ENCODE measurements at places on chromosomes 11 and 22.

GRCh38 chr11:119352857-119353260 is 6.4 kb upstream of the MFRP start:
- DNase-seq: no peak

- DNase-seq: no peak
Measured at GRCh38 chr11:27757953-27758352, 57.7 kb upstream of the BDNF start.

GRCh38 chr11:79076526-79077115 is 364.2 kb downstream of the TENM4 start:
- DNase-seq: no peak

- DNase-seq: no peak
Measured at GRCh38 chr11:85266646-85267045, 360.5 kb downstream of the DLG2 start.

DNA sequence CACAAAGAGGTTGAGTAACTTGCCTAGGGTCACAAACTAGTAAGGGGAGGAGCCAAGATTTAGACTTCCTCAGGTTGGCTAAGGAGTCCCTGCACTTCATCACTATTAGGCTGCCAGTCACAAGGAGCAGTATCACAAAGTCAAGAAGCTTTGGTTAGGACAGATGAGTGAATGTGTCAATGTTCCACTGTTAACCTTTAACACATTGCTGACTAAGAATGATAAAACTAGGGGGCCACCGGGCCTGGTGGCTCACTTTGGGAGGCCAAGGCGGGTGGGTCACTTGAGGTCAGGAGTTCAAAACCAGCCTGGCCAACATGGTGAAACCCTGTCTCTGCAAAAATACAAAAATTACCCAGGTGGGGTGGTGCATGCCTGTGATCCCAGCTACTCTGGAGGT is 32.0 kb downstream of the TMEM123 start:
- no peak for DNase-seq

DNA sequence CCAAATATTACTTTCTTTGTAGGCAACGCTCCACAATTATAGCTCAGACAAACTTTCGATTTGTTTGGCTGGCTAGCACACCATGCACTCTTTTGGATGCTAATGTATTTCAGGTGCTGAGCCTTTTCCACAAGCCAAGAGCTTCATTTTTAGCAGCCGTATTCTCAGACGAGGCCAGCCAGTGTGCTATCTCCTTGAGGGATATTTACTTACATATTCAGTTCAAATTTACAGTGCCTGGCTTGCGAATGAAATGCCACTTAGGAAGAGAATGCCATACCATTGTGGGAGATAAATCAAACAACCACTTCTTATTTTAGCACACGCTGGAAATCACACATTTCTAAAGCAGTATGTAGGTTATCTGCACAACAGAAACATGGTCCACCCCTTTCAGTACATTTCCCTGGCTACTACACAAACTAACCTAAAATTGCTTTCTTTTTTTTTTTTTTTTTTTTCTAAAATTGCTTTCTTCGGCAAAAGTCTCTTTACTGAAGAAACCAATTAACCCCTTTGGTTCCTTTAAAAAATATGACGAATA is 236.9 kb downstream of the CADM1 start:
- DNase-seq: no peak

DNA sequence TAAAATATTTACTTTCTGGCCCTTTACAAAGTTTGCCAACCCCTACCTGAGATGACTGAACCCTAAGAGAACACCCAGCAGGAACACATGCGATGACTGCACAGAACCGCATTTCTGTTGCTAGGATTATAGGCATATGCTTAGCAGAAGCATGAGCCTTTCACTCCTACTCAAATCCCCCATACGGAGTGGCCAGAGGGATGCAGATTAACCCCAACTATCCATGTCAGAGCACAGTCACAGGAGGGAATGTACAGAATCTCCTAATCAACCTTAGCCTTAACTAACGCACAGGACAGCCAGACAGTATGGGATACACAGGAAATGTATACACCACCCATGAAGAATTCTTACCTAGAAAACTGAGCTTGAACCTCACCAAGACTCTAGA is 6.2 kb downstream of the HPS4 start:
- DNase-seq: no peak

DNA sequence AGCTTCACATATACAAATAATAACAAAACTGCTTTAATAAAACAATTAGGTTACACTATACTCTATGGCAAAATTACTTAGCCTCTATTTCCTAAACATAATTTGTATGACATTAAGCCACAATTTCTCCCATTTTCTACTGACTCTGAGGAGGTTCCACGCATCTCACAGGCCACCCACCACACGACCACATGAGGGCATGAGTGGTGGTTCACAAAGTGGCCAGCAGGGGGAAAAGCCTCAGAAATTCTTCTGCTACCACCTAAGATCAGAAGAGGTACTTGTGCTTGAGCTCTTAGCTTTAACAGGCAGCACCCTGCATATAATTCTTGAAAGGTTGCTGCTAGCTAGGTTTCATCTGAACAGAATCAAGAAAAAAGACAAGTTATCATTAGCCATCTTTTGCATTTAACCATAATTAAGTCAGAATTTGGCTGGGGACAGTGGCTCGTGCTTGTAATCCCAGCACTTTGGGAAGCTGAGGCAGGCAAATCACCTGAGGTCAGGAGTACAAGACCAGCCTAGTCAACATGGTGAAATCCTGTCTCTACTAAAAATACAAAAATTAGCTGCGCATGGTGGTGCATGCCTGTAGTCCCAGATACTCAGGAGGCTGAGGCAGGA is 7.7 kb downstream of the LPXN start:
- peak; percentile 51 for DNase-seq

GRCh38 chr11:118691926-118692830 is 12.7 kb upstream of the TREH start:
- peak; percentile 45 for DNase-seq

- DNase-seq: no peak
Measured at GRCh38 chr11:60942219-60942618, 9.8 kb downstream of the SLC15A3 start.

DNA sequence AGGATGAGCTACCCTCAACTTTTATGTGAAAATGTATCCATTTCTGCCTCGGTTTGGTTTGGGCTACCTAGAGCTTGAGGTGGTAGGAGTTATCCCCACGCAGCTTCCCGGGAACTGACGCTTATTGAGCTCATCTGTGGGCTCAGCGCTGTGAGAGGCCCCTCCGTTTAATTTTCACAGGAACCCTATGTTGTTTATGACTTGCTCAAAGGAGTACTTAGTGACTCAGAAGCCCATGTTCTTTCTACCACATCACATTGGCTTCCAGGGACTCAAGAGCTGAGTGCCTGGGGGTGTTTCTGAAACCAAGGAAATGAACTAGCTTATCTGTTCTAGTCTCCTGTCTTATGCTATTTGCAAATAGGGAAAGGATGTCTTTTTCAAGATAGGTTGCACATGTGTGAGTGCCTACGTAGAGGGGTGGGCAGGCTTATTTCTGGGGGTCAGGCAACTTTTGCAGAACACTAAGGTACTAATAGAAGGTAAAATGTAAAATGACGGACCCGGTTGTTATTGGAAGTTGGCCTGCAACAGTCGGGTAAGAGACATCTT is 40.5 kb downstream of the MICAL2 start:
- DNase-seq: no peak

- DNase-seq: no peak
Measured at GRCh38 chr11:133984828-133985227, 28.1 kb upstream of the IGSF9B start.

DNA sequence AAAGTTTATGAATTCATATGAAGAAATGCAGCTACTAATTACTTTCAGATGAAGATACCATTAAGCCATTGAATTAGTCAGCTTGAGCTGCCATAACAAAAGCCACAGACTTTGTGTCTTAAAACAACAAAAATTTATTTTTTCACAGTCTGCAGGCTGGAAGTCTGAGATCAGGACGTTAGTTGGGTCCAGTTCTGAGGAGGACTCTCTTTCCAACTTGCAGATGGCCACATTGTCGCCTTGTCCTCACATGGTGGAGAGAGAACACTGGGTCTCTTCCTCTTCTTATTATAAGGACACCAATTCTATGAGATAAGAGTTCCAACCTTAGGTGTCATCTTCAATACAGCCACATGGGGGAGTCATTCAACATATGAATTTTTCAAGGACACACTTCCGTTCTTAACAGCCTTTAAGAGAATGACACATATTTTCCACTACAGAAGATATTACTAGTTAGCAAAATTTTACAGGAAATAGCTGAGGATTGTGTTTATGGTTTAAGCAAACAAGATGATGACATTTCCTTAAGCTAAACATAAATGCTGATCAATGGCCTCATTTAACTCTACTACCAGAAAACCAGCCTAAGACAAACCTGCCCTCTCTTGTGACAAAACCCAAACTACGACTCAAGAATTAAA is 56.0 kb downstream of the DCUN1D5 start:
- DNase-seq: no peak

DNA sequence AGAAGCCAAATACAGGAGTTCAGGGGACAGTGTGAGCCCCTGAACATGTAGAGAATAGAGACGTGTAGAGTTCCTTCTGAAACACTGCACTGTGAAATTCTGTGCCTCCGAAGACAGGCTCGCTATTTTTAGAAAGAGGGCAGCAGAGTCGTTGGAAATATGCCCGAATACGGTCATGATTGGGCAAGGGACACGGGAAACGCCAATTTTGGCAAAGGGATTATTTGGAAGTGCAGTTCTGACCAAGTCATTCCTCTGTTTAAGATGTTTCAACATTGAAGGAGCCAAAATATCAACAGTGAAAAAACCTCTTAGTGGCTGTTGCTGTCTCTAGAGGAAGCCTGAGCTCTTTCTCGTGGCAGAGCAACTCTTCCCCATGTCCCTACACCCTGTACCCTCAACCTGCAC is 9.5 kb upstream of the CBX6 start:
- DNase-seq: no peak

GRCh38 chr22:19986410-19987341 is 29.9 kb downstream of the ARVCF start:
- DNase-seq: peak; percentile 49

DNA sequence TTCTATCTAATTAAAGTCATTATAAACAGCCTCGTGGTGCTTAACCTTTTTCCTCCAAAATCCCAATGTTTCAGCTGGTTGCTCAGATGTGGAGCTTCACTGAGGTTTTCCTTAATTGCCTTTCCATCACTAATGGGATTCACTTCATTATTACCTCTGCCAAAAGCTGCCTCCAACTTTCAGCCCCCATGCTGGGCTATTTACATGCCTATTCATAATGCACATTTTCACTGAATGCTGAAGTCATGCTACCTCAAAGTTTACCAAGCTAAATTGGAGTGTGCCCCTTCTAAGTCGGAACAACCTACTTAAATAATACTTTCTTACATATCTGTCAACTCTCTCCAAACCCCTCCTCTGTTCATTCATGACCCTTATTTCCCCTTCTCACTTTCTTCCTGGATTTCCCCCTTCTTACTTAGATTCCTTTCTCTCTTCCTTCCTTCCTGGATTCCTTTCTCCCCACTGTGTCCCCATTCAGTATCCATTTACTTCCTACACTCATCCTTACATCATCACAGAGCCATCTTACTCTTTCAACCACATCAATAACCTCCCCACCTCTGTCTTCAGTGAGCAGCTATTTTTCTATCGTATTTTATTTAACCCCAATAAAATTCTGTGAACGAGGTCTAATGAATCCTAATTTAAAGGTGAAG is 887.3 kb upstream of the TENM4 start:
- DNase-seq: no peak

DNA sequence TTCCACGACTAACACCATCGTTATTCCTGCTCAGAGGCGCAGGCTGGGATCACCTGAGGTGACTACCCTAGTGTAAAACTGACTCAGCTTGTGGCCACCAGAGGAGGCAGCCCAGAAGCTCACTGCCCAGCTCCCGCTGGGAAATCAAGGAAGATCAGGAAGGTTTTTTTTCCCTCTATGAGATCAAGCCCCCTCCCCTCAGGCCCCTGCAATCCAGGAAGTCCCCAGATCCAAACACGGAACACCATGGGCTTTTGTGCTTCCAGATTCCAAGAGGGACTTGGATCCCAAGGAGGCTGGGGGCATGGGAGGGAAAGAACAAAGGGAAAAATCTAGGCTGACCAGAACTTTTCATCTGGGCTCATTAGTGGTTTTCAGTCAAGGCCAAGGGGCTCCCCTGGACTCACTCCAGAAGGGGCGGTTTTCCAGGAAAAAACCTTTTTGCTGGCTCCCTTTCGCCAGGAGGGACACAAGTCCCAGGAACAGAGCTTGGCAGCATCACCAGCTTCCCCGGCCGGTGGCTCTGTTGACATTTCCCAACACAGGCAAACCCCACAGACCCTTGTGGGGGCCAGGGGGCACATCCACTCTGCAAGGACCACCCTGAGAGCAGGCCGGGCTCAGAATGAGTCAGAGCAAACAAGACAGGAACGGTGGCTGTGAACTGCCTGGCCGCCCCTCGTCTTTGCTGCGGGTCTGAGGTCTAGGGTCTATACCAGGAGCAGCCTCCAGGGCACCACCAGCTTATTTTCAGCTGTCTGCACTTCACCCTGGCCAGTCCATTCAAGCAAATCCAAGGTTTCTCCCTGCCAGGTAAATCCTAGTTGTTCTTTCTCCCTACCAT is 36.8 kb downstream of the MYH9 start:
- no peak for DNase-seq

DNA sequence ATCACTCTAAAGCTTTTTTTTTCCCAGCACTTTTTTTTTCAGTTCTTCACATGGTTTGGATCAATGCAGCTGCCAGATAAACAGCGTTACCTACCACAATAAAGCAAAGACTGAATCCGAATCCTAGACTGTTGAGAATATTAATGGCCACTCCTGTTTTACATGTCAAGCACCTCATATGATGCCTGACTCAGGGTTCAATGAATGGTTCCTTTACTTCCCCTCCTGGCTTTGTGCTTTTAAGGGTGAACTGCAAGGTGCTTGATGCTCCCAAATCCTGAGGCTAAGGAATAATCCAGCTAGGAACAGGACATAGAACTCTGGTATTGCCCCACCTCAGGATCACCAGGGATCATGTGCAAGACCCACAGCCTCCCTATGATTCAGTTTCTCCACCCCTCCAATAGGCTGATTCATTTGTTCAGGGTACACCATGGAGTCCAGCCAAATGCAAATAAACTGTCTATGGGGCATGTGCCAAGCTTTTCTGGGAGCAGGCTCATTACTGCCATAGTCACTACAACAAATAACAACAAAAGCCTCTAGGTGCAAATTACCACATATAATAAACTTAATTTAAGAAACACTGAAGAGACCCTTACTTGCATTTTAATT is 104.3 kb downstream of the GAB2 start:
- no peak for DNase-seq

DNA sequence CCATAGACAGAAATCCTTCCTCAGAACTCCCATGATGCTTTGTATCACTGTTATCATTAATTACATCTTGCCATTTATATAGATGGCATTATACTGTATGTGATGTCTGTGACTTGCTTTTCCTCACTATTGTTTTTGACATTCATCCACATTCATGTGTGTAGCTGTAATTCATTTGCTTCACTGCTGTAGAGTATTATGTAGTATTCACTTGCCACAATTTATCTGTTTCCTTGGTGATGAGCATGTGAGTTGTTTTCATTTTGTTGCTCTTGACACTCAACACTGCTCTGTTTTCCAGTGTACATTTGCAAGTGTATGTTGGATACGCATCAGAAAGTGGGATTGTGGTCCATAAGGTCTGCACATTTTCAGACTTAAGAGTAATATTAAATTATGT is 328.6 kb upstream of the C11orf87 start:
- no peak for DNase-seq

GRCh38 chr11:62306227-62306626 is 7.4 kb upstream of the SCGB1D4 start:
- DNase-seq: no peak
